Non-pigmented ciliary epithelial cell (primary cell): ENCODE measurements at places on chromosomes 5 and 9.

- no peak for DNase-seq
Observed at GRCh38 chr9:119289740-119290433, 79.3 kb downstream of the BRINP1 start.

- no peak for DNase-seq
Observed at GRCh38 chr5:141664733-141665461, 13.7 kb upstream of the FCHSD1 start.

DNA sequence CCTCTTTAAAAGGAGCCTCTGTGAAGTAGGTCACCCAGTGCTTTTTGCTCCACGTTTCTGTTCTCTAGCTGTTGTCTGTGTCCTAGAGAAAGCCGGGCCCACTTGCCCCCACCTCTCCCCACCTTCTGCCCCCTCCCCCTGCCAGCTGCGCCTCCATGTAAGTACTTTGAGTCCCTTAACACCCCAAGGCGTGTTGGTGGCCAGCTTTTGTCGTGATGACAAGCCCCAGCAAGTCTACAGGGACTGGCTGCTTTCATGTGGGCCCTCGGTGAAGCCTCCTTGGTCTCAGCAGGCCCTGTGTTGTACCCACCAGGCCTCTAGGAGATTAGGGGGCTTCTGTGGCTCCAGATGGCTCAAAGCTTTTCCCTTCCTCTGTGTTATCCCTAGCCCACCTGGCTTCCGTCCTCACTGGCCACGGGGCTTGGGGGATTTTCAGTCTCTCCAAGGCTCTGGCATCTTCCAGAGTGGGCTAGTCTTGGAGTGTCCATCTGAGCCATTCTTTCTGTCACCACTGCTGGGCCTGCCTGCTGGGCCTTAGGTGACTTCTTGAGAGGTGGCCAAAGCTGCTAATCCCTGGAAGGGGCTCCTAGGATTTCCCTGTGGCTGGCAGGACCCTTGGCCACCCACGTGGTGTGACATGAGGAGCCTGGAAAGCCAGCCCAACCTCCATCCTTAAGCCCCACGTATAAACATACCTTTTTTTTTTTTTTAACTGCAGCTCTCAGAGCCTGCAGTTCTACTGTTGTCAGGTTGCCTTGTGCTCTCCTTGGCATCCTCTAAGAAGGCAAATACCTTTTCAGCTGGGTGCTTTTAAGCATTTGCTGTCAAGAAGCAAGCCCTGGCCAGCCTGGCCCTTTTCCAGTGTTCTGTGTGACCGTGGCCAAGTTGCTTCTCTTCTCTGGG lies 1.1 kb upstream of the NDST1 start:
- DNase-seq, result no peak

DNA sequence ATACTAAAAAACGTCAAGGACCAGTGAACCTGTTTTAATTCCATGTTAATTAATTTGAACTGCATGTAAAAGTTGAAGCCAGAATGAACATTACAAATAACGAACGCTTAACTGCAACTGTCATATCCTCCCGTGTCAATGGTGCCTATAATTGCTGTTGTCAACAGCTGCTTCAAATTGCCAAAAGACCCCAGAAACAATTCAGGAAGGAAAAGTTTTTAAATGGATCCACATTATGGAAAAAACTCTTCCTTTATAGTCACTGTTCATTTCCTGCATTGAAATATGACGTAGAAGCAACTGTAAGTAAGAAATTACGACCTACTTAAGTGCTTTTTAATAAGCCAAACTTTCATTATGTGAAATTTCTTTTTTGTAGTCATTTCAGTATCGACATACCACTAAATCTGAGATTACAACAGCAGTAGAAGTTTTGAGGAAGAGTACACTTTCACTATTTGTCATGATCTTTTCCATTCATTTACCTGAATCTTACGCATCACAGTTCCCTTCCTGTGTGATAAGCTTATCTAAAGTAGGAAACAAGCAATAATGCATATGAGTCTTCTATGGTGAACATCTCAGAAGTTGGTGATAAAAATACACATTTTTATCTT lies 37.8 kb downstream of the MEF2C start:
- DNase-seq, result no peak

- no peak for DNase-seq
Observed at GRCh38 chr9:93960971-93961841, 6.1 kb upstream of the BARX1 start.

- no peak for DNase-seq
Observed at GRCh38 chr5:111070272-111071134, 1.0 kb upstream of the TSLP start.

DNA sequence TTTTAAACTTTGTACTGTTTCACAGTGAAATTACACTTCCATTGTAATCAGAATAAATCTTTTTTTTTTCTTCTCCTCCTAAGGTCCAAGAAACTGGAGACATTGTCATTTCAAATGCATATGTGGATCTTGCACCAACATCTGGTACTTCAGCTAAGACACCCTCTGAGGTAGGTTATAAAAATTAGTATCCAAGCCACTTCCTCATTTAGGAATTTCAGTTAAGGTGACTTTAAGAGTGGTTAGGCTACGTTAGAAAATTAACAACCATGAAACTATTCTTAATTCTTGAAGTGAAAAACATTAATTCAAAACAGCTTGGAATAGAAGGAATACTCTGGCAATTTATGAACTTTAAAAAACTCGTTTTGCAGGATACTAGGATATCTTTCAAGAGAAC lies 77.5 kb downstream of the HSD17B4 start:
- no peak for DNase-seq
